ENCODE measurements at places on chromosomes 3 and 15. TPM values are rescaled to one million over a fixed set of nuclear protein-coding genes. Genes with fewer than 3 reads are reported as not detected.

Gene NR1I2
- 0.49 TPM for polyA plus RNA-seq

Gene HDGFL3
- polyA plus RNA-seq: 44.8 TPM

Gene GOLGA8K
- polyA plus RNA-seq: 0.37 TPM

Gene UACA
- polyA plus RNA-seq: 203 TPM

Gene DPH3
- 36.4 TPM for polyA plus RNA-seq

Gene PRICKLE2
- polyA plus RNA-seq: 6.7 TPM

Gene GRAMD2A
- 3.1 TPM for polyA plus RNA-seq

Gene COL7A1
- 14.2 TPM for polyA plus RNA-seq

GRCh38 chr3:170532573-170532972, 53.3 kb downstream of the SLC7A14 start:
- no peak for DNase-seq

- DNase-seq: no peak
These were observed 278.5 kb upstream of the RASGRP1 start for GRCh38 chr15:38843051-38843501.

DNA sequence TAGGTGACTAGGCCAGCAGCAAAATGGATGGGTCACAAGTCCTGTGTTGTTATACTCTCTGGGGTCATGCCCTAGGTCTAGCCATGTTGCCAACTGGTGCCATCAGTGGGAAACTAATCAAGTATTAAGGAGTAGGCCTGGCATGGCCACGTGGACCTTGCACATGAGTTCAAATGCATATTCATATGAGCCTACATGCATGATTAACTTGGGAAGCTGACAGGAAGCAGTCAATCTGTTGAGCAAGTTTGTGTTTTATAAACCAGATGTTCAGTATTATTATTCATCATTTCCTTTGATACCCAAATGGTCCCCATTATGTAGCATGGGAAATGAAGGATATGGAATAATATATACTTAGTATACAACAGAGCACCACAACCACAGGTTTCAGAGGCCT, 95.0 kb downstream of the LRTM1 start:
- no peak for DNase-seq

DNA sequence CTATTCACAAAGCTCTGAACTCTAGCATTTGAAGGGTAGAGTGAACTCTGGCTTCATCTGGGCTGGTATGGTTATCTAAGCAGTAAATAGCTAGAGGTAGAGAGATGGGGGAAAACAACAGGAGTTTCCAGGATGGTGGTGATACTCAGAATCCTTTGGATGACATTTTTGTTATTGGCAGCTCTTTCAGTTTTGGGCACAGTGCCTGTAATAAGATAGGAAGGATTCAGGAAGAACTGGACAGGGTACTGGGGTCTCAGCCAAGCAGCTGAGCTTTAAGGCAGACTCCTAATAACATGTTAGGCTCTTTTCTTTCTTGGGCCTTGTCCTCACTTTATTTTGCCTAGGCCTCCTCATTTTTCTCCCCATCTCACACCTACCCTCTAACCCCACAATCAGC, 338.5 kb downstream of the CADM2 start:
- DNase-seq: no peak

GRCh38 chr3:181174022-181174421, 184.5 kb upstream of the DNAJC19 start:
- no peak for DNase-seq

- DNase-seq: no peak
These were observed 56.6 kb upstream of the CSTA start for GRCh38 chr3:122268257-122269024.

DNA sequence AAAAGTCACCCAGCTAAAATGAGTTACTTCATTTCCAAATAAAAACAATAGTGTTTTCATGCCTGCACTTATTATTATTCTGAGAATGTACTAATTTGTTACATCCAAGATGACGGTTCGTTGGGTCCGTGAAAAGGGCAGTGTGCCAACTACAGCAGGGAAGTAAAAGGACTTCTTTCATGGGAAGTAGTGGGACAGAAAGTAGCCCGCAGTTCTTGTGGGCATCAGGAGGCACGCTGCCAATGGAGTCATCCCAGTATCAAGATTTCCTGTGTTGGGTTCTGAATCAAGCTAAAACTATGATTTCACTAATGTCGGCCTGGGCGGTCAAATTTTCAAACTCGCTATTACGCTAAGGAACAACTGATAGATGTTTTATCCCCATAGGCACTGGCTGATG, 254.5 kb upstream of the SOX2 start:
- no peak for DNase-seq

DNA sequence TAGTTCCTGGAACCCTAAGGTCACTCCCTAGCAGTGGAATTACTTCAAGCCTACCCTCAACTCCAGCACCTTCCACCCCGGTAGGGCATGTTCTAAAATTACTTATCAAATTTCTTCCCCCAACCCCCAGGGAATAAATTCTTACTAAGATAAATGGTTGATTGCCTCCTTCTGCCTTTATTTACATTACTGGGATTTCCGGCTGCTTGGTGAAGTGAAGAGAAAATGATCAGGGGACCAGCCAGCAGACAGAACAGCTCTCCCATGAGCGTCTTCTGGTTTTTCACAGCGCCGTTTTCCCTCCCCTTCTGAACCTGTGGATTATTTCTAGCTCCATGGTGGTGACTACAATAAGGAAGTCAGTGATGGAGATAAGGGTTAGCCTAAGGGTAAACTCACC, 521.5 kb upstream of the PPP2R3A start:
- no peak for DNase-seq

GRCh38 chr15:29618586-29618985, 203.7 kb downstream of the TJP1 start:
- no peak for DNase-seq

- DNase-seq: no peak
These were observed 108.3 kb upstream of the CACNA2D3 start for GRCh38 chr3:54014067-54014466.

Data from muscle of arm (tissue), 14 donors.